ENCODE measurements at places on chromosomes 3 and 15. TPM values are rescaled to one million over a fixed set of nuclear protein-coding genes. Genes with fewer than 3 reads are reported as not detected.

Gene TCF12
- polyA plus RNA-seq: 36.5 TPM

Gene SMCO1
- polyA plus RNA-seq: not detected

Gene GPR15
- 14.2 TPM for polyA plus RNA-seq

Gene B3GNT5
- polyA plus RNA-seq: 0.53 TPM

Gene LIPH
- polyA plus RNA-seq: not detected

DNA sequence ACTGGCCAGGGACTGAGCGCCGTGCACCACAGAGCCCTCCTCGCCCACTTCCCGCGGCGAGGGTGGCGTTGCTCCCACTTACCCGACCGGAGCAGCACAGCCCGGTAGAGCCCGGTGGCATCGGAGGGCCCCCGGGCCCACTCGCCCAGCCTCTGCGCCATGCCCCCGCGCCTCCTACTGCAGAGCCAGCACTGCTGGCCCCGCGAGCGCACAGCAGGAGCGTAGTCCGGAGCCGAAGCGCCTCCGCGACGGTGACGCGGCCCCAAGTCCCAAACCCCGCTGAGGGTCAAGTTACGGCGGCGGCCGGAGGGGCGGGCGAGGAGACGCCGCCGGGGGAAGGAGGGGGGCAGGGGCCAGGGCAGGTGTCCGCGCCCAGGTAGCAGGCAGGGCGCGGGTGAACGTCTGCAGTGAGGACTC, 9.6 kb upstream of the FAM107A start:
- no peak for DNase-seq
